Hematopoietic multipotent progenitor cell treated with erythropoietin and hydrocortisone succinate and interleukin-3 and kit ligand, for 4 days (in vitro differentiated cells): ENCODE measurements at places on chromosomes 12 and 14.

GRCh38 chr14:56224229-56224628, 106.0 kb downstream of the PELI2 start:
- no peak for DNase-seq

DNA sequence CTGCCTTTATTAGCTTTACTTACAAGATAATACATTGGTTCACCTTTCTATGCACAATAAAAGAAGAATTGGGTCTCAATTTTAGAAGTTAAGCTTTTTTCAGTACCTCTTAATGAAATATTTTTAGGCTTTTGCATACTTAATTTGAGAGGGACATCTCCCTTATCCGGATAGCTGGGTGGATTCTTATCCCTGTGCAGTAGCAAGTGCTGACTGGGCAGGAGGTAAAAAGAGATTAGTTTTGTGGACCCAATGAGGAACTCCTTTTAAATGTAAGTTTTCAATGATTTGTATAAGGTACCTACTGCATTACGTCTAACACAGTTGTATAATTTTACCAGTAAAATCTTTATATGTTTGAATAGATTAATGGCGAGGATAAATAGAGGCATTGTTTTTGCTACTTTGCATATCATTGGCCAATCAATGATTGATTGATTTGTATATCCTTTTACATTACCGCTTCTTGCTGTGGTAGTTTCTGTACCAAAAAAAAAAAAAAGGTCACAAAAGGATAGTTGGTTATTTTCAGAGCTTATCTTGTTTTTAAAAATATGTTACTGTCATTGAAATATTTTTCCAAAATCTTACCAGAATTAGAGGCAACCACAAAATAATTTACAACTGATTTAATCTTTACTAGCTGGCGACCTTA, 2.2 kb downstream of the CPSF6 start:
- peak; percentile 50 for DNase-seq

DNA sequence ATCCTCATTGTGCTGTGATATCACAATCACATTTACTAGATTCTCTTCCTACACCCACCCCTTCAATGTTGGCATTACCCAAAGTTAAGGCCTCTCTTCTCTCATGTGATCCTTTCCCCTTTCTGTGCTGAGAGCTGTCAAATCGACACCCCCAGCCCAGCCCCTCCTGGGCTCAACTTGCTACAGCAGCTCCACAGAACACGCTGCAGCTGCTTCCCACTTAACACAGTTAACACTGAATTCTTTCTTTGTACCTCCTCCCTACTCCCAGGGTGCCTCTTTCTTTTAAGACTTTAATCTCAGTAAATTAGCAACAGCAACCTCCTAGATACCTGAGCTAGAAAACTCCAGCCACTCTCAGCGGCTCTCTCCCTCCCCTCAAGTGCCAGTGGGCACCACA, 17.8 kb downstream of the SPTB start:
- no peak for DNase-seq

DNA sequence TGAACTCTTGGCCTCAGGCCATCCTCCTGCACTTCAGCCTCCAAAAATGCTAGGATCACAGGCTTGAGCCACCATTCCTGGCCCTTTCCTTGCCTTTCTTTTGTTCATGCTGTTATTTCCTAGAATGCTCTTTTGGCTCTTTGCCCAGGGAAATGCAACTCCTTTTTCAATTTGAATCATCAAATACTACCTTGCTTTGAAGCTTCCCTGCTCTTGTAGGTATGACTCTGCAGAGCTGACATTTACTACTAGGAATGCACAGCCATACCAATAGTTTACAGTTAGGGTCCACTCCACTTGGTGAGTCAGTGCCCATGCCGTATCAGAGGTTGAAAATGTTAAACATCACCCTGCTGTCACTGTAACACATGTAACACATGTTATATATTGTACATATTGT, 107.0 kb upstream of the CRY1 start:
- no peak for DNase-seq

DNA sequence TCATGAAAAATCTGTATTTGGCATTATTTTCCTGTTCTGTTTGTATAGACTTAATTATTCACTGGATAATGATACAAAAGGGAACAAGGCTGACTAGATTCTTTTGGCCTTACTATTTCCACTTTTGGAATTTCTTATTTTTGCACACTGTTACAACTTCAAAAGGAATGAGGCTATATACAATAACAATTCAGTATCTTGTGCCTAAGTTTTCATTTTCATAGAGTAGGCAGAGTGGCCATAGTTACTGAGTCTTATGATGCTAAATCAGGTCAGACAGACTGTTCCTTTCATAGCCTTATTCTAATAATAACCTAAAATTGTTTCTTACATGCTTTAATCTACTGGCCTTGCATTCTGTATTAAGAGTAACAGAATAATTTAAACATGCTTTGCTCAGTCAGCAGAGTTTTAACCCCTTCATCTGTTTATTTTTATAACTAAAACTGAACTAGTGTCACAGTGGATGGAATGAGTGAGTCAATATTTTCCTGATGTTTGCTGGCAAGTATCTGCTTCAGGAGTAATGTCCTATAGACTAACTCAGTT, 10.5 kb downstream of the TTC8 start:
- no peak for DNase-seq

DNA sequence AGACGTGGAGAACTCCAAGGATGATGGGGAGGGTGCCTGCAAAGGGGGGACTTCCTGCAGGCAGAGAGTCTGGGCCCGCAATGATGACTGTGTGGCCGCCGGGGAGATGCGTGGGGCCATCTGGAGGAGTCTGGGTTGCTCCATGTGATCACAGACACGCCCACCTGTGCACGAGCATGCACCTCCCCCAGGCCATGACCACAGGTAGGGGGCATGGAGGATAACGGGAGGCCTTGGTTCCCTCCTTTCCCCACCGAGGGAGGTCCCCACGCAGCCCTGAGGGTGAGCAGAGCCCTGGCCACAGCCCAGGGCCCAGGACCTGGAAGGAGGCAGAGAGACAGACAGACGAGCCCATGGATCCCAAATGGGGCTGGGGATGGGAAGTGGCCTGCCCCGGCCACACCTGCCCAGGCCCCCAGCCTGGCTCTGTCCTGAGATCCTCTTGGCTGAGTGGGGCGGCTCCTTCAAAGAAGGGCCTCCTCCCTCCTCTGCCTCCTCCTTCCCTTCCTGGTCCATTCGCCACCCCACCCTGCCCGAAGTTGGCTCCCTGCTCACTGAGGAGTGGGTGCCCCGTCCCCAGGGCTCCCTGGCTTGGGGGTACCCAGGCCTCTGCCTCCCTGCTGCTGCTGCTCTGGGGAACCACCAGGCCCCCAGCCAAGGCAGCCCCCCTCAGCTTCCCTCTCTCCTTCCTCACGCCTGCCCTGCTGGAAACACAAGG, 138.2 kb downstream of the CALM1 start:
- DNase-seq, result no peak

- peak; percentile 78 for DNase-seq
Measured at GRCh38 chr14:52918486-52918885, 32.4 kb downstream of the FERMT2 start.

DNA sequence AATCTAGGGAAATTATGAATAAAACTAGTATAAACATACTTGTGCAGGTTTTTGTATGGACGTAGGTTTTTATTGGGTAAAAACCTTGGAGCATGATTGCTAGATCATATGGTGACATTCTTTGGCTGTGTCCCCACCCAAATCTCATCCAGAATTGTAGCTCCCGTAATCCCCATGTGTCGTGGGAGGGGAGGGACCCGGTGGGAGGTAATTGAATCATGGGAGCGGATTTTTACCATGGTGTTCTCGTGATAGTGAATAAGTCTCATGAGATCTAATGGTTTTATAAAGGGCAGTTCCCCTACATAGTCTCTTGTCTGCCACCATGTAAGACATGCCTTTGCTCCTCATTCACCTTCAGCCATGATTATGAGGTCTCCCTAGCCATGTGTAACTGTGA, 120.9 kb downstream of the FOXA1 start:
- no peak for DNase-seq

GRCh38 chr12:20487519-20487918, 119.2 kb downstream of the PDE3A start:
- no peak for DNase-seq

GRCh38 chr12:79512068-79512467, 178.7 kb downstream of the PAWR start:
- peak; percentile 2 for DNase-seq

GRCh38 chr12:12333407-12334366, 16.4 kb downstream of the MANSC1 start:
- DNase-seq, result peak; percentile 18

- peak; percentile 80 for DNase-seq
Measured at GRCh38 chr14:87952307-87953094, 40.5 kb downstream of the GALC start.

DNA sequence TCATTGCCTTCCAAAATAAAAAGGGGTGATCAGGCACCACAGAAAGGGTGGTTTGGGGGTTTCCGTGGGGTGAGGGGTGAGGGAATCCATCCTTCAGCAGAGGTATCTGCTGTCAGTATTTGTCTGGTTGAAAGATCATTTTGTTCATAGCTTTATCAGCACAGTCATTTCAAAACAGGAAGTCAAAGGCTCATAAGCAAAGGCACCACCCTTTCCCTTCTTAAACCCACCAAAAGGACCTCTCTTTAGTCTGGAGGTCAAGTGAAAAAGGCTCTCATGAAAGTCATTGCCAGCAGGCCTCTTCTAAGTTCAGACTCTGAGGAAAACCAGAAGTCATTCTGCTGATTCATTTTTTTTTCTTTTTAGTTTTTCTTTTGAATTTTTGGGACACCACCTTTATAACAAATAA, 6.2 kb downstream of the CHST11 start:
- peak; percentile 86 for DNase-seq

- no peak for DNase-seq
Measured at GRCh38 chr12:20099395-20100183, 268.7 kb upstream of the PDE3A start.

DNA sequence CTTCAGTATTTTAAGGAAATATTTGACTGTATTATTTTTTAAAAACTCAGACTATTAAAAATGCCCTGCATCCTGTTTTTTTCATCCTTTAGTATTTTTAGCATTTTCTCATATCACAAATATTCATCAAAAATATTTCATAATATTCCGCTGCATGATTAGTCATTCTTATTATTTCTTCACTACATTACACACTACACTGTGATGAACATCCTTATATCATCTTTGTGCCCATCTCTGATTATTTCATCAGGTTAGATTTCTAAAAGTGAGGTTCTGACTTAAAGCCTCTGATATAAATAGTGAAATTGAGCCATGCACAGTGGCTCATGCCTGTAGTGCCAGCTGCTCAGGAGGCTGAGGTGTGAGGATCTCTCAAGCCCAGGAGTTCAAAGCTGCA, 8.1 kb downstream of the COCH start:
- no peak for DNase-seq

GRCh38 chr12:130074661-130075406, 87.4 kb upstream of the FZD10 start:
- no peak for DNase-seq
